ENCODE measurements at places on chromosomes 12 and 14.

GRCh38 chr12:117564881-117565280 is 203.5 kb upstream of the NOS1 start:
- H3K27ac ChIP-seq: no peak overlapping the region
- H3K4me1 ChIP-seq: no peaks in the 10 kb centered on the region
- DNase-seq: no peak
- no peak overlapping the region for H3K4me3 ChIP-seq
- peaks cover 2% of the 10 kb centered on the region for H3K27me3 ChIP-seq

DNA sequence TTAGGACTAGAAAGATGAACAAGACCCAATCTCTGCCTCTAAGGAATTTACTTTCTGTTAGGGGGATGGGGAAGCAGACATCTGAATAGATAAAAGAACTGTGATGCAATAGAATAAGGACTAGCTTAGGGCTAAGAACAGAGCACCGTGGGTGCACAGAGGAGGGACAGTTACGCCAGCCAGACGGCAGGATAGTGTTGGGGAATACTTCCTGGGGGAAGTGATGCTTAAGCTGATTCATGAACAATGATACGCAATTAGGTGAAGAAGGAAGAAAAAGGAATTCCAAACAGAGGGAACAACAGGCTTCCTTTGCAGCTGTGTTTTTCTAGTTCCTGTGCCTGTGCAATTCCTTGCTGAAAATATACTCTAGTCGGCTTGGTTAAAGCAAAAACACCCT is 501.1 kb downstream of the APAF1 start:
- no peak overlapping the region for H3K4me3 ChIP-seq
- H3K27ac ChIP-seq: no peak overlapping the region
- DNase-seq: no peak
- no peaks in the 10 kb centered on the region for H3K4me1 ChIP-seq

GRCh38 chr12:55927588-55928502 is at the start of gene PYM1:
Gene PYM1, minus strand, starts transcription at chr12:55927894. Its CDS starts 133 bp downstream, at chr12:55927761.
- peaks cover 45% of the 10 kb centered on the region for H3K4me1 ChIP-seq
- H3K27me3 ChIP-seq: no peaks in the 10 kb centered on the region
- peaks cover 24% of the 10 kb centered on the region for H3K36me3 ChIP-seq
- DNase-seq: peak; percentile 42

DNA sequence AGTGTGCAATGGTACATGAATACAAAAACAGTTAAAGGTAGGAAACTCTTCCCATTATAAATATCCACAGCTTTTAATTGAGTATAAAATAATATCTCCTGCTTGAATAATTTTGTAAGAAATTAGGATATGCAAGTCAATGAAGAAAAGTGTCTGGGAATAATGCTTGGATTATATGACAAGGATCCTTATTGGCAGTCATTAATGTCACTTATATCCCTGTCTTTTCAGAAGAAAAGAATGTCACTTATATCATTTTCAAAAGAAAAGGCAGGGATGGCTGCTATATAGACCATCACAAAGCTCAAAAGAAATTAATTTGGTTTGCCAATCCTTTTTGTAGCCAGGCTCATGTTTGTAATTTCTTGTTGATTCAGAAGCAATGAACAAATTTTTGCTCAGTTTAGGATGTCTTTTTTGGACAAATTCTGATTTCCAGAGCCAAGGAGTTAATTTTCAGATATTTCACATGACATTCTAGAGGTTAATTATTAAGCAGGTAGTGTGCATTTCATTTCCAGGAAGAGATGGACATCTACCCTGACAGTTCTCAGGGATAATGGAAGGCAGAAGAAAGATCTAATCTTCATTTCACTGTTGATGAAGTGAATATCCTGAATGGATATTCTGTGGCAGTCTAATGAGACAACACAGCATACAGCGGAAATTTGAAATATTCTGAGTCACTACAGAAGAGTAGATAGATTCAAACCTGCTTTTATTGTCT is 299.8 kb downstream of the RPS29 start:
- no peak overlapping the region for H3K27ac ChIP-seq
- H3K4me1 ChIP-seq: no peaks in the 10 kb centered on the region
- H3K36me3 ChIP-seq: no peaks in the 10 kb centered on the region
- H3K4me3 ChIP-seq: no peak overlapping the region
- no peak for DNase-seq

GRCh38 chr14:92383805-92384204 is 60.8 kb downstream of the SLC24A4 start:
- H3K4me3 ChIP-seq: no peak overlapping the region
- H3K36me3 ChIP-seq: no peaks in the 10 kb centered on the region
- H3K4me1 ChIP-seq: peaks cover 3% of the 10 kb centered on the region
- no peak for DNase-seq
- no peaks in the 10 kb centered on the region for H3K27me3 ChIP-seq

DNA sequence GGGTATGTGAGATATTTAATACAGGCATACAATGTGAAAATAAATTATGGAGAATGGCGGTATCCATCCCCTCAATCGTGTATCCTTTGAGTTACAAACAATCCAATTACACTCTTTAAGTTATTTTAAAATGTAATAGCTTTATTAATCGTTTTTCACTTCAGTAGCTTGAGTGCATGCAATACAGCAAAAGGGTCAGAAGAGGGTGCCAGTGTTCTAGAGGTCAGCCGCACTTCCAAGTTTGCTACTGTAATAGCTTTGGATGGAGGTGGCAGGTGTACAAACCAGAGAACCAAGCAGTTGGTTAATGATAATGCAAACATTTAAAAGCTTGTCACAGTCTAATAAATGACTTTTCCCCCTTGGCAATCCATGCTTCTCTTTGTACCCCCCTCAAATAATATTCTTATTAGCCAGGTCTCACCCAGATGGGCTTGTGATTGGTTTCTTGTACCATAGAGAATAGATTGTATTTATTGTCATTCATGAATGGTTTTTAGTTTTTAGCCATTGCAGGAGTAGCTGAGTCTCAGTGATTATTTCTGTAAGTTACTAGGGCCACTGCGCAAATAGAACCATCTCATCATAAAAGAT is 127.0 kb downstream of the ERC1 start:
- peak overlapping the region; percentile 85 for H3K27ac ChIP-seq
- H3K4me3 ChIP-seq: no peak overlapping the region
- no peaks in the 10 kb centered on the region for H3K27me3 ChIP-seq
- peak; percentile 46 for DNase-seq
- H3K36me3 ChIP-seq: no peaks in the 10 kb centered on the region
- H3K4me1 ChIP-seq: peaks cover 4% of the 10 kb centered on the region

DNA sequence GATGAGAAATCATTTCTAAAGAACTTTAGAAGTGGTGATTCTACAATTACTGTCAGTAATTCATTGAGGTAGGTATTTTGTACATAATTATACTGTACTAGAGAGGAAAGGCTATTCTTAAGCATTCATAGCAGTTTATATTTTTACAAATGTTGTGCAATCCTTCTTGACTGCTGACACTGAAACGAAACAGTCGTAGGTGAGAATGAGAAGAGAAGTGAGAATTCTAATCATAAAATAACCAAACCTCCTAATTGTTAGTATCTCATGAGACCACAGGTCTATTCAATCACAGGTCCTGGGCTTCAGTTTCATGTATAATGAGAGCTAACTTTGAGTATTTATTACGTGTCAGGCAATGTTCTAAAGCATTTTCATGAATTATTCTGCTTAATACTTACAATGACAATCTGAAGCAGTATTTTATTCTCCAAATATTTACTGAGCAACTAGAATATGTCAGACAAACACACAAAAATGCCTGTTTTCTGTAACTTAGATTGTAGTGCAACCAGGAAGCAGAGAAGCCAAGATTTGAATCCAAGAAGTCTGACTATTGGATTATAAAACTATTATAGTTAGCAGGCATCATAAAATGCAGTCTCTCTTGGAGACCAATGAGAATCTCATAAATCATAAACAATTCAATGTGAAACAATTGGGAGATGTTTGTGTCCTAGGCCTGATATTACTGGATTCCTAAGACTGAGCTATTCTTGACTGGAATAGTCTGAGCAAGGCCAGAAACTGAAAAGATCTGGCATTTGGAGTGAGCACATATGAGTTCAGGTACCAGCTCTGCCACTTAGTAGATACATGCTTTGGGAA is 24.3 kb downstream of the RERG start:
- H3K27ac ChIP-seq: no peak overlapping the region
- H3K36me3 ChIP-seq: no peaks in the 10 kb centered on the region
- peaks cover 14% of the 10 kb centered on the region for H3K27me3 ChIP-seq
- no peaks in the 10 kb centered on the region for H3K4me1 ChIP-seq

DNA sequence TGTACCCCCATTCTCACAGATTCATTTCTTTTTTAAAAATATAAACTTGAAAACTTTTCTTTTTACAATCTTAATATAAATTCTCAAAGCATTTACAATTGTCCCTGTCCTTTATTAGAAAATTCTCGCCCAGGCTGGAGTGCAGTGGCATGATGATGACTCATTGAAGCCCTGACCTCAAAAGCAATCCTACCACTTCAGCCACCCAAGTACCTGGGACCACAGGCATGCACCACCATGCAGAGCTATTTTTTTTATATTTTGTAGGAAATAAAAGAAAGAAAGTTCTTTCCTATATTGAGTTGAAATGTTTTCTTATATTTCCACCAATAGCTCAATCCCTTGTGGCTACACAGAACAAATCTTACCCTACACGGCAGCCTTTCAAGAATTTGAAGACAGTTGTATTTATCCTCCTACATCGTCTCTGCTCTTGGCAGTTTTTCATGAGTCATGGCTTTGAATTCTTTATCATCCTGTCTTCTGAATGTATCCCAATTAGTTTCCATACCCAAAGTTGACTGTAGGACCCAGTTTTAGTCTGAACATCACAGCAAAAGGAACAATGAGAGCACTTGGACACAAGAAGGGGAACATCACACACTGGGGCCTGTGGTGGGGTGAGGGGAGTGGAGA is 52.4 kb downstream of the SYT1 start:
- no peak overlapping the region for H3K4me3 ChIP-seq
- no peaks in the 10 kb centered on the region for H3K27me3 ChIP-seq
- H3K4me1 ChIP-seq: no peaks in the 10 kb centered on the region
- H3K27ac ChIP-seq: no peak overlapping the region
- DNase-seq: no peak

GRCh38 chr14:23641915-23642588 is 5.9 kb downstream of the DHRS2 start:
- no peaks in the 10 kb centered on the region for H3K36me3 ChIP-seq
- no peaks in the 10 kb centered on the region for H3K4me1 ChIP-seq
- no peak for DNase-seq

- no peak overlapping the region for H3K4me3 ChIP-seq
- no peaks in the 10 kb centered on the region for H3K4me1 ChIP-seq
- DNase-seq: no peak
Observed at GRCh38 chr12:78293059-78293686, 462.5 kb downstream of the NAV3 start.

DNA sequence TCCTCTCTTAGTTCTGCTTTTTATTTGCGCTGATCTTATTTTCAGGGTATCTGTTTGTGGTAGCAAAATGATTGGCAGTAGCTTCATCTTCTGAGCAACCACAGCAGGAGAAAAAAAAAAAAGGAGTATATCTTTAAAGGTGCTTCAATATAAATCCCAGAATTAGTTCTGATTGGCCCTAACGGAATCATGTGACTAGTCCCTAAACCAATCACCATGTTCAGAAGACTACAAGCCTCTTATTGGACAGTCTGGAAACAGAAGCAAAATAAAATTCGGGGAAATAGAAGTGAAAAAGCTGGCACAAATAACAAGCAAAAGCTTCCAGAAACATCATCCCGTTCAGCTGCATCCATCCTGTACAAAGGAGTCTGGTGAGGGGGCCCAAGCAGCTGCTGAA is 49.9 kb upstream of the PTPRO start:
- H3K27me3 ChIP-seq: peaks cover 5% of the 10 kb centered on the region
- no peak overlapping the region for H3K27ac ChIP-seq
- H3K4me1 ChIP-seq: no peaks in the 10 kb centered on the region

GRCh38 chr12:132617822-132618682 is 524 bp upstream of the P2RX2 start:
- DNase-seq: no peak
- H3K4me3 ChIP-seq: peak overlapping the region; percentile 40
- no peak overlapping the region for H3K27ac ChIP-seq
- peaks cover 21% of the 10 kb centered on the region for H3K4me1 ChIP-seq
- peaks cover 18% of the 10 kb centered on the region for H3K27me3 ChIP-seq
- H3K36me3 ChIP-seq: peaks cover 1% of the 10 kb centered on the region

DNA sequence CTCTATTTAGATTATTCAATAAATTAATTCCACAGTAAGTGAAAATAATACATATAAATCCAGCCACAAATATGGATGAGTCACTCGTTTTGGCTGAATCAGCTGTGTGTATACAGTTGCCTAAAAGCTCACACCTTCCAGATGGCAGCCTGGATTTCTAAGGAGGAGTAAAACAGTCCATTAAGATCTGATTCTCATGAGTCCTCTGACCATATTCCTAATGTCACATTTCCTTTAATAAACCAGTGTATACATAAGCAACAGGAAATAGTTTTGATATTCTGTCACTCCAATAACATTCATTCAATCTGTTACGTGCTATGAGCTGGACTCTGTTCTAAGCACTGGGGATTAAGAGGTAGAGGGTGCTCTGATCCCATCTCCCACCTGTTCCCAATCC is 21.8 kb downstream of the MDM1 start:
- H3K4me1 ChIP-seq: peaks cover 2% of the 10 kb centered on the region
- H3K4me3 ChIP-seq: no peak overlapping the region
- no peaks in the 10 kb centered on the region for H3K27me3 ChIP-seq
- no peak for DNase-seq
- H3K36me3 ChIP-seq: peaks cover 37% of the 10 kb centered on the region
- no peak overlapping the region for H3K27ac ChIP-seq

DNA sequence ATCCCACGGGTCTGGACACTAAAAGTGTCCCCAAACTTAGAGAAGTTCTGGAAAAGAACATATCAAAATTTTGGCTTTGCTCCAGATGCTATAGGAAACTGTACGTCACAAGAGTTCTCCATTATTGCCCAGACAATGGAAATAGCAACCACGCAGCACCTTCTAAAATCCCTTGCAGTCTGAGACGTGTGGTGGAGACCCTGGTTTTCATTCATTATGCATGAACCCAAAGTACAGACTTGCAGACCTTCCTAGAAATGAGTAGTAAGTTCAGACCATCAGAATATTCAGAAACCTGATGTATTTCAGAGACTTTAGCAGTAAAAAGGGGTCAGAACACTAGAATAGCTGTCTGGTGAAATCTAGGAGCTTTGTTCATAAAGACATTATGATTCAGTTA is 50.0 kb upstream of the BCL2L14 start:
- no peaks in the 10 kb centered on the region for H3K27me3 ChIP-seq
- no peak overlapping the region for H3K27ac ChIP-seq
- no peak for DNase-seq
- H3K4me3 ChIP-seq: no peak overlapping the region

- peak overlapping the region; percentile 92 for H3K4me3 ChIP-seq
- H3K4me1 ChIP-seq: peaks cover 44% of the 10 kb centered on the region
- peak; percentile 42 for DNase-seq
- peak overlapping the region; percentile 92 for H3K27ac ChIP-seq
- no peaks in the 10 kb centered on the region for H3K27me3 ChIP-seq
Observed at GRCh38 chr14:50230701-50231474, 490 bp downstream of the SOS2 start.

Measured in naive thymus-derived CD8-positive, alpha-beta T cell (primary cell).